ENCODE measurements at places on chromosomes 16 and 17.
A peak's percentile ranks its signal among the peaks of the same experiment; 100 is the strongest.

GRCh38 chr17:80164185-80164584 is 5.6 kb upstream of the CARD14 start:
- no peaks in the 10 kb centered on the region for H3K27me3 ChIP-seq
- DNase-seq: no peak
- H3K4me3 ChIP-seq: no peak overlapping the region
- H3K27ac ChIP-seq: no peak overlapping the region

DNA sequence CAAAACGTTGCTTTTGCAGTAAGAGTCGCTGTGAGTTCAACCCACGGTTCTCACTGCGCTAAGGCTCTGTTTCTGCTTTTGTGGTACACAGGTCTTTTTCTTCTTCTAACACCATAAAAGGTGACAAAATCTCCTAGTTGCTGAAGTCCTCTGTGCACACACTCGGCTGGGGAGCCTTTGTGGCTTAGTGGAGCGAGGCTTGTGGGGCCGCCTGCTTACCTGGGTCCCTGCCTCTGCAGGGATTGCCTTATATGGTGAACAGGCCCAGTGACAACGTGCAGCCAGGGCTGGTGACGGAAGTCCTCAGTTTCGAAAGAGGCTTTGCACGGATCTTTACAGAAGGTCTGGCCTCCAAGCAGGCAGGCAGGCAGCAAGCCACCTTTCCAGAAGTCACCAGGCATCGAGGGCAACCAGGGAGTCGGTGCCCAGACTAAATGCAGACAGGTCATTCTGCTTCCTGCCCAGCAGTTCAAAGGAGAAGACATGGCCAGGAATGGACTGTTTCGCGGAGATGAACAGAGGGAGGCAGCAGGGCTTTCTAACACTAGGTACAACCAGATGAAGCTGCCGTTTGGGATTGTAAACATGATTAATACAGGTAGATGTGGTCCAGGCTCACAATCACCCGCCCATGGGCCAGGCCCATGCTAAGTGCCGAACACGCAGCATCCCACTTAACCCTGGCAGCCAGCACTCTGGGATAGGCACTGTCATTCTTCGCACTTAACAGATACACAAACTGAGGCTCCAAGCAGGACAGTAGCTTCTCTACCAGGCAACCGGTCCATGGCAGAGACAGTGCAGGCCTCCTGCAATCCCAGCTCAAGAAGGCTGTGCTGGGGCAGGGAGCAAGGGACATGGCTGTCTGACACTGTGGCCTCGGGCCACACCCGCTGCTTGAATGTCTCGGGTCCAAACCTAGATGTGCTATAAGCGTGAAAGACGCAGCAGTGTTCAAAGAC is 10.7 kb upstream of the MEAK7 start:
- peak overlapping the region; percentile 36 for H3K27ac ChIP-seq
- H3K36me3 ChIP-seq: no peaks in the 10 kb centered on the region
- no peak overlapping the region for H3K4me3 ChIP-seq
- DNase-seq: no peak
- peaks cover 13% of the 10 kb centered on the region for H3K4me1 ChIP-seq
- no peaks in the 10 kb centered on the region for H3K27me3 ChIP-seq

- no peak for DNase-seq
- peaks cover 6% of the 10 kb centered on the region for H3K4me1 ChIP-seq
- H3K4me3 ChIP-seq: no peak overlapping the region
- H3K36me3 ChIP-seq: no peaks in the 10 kb centered on the region
- H3K27me3 ChIP-seq: no peaks in the 10 kb centered on the region
- no peak overlapping the region for H3K27ac ChIP-seq
Measured at GRCh38 chr17:66349521-66350254, 47.3 kb downstream of the PRKCA start.

DNA sequence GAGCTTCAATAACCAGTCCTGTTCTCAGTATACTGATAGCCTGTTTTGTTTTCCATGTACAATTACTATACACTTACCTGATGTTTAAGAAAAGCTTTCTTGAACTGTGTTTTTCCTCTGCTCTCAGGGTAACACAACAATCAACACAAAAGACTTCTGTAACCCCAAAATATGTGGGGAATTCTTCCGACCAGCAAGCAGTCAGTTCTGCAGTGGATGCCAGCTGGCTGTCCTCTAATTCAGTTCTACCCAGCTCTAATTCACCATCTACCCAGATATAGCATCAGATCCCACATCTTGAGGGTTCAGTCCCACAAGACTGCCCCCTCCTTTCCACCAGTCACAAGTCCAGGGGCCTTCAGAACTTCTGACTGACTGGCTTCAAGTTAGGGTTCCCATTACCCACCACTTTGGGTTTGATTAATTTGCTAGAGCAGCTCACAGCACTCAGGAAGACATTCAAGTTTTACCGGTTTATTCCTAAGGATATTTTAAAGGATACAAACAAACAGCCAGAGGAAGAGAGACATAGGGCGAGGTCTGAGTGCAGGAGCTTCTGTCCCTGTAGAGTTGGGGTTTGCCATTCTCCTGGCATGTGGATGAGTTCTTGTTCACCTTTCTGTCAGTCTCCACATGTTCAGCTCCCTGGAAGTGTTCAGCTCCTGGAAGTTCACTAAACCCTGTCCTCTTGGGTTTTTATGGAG is 178.2 kb downstream of the CHD9 start:
- no peak overlapping the region for H3K4me3 ChIP-seq
- DNase-seq: no peak
- no peaks in the 10 kb centered on the region for H3K27me3 ChIP-seq
- no peaks in the 10 kb centered on the region for H3K4me1 ChIP-seq
- peaks cover 99% of the 10 kb centered on the region for H3K36me3 ChIP-seq
